ENCODE measurements at places on chromosomes 3 and 15.
A peak's percentile ranks its signal among the peaks of the same experiment; 100 is the strongest.

GRCh38 chr3:134143828-134144401 is 106.7 kb downstream of the RYK start:
- DNase-seq, result no peak

DNA sequence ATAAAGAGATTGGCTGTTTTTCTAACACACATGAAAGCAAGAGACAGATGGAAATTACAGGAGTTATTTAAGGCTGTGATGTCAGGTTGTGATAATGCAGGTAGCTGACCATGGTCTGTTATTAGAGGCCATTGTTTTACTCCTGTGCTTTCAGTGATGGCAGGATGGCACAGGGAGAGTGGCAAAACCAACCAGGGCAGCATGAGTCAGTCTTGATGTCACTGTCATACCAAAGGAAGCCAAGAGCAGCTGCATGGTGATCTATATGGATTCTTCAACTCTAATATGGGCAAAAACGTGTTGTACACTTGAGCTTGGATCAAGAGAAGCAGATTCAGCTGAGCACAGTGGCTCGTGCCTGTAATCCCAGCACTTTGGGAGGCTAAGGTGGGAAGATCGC is 91.8 kb upstream of the LMOD3 start:
- DNase-seq, result no peak

- DNase-seq, result no peak
These were observed 32.2 kb downstream of the DPPA2 start for GRCh38 chr3:109284071-109284470.

GRCh38 chr3:18423401-18424212 is 1.5 kb downstream of the SATB1 start:
- DNase-seq, result peak; percentile 67

- DNase-seq, result no peak
These were observed 120.8 kb upstream of the MCTP2 start for GRCh38 chr15:94110476-94111130.

DNA sequence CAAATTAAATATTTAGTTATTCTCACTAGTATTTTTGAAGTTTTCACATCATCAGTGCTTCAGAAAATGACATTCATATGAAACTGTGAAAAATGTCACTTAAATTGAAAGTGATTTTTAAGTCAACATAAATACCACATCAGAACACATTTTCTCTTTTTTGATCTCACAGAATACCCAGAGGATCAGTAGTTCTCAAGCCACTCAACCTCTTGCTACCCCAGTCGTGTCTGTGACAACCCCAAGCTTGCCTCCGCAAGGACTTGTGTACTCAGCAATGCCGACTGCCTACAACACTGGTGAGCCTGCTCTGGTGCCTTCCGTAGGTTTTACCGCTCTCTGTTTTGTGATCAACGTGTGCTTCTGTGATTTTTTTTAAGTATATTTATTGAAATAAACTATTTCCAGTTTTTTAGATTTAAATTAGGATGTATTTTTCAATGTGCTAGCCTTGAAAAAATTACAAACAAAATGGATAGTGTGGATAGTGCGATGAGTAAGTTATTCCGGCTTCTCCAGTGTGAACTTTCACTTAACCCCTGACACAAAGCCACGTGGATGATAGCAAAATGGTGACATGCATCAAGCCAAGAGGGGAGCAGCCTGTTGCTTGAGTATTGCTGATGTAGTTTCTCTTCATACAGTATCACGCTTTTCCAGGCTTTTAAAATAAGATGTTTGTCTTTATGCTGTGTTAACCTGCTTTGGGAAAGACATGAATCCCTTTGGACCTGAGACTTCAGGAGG is 26.5 kb downstream of the LYSMD4 start:
- DNase-seq, result no peak

- no peak for DNase-seq
These were observed 1.5 kb upstream of the SLC12A8 start for GRCh38 chr3:125213946-125214542.

GRCh38 chr15:65304381-65305149 is at the start of gene RNU5B-1:
RNU5B-1 (plus strand) TSS chr15:65304677.
- peak; percentile 67 for DNase-seq

DNA sequence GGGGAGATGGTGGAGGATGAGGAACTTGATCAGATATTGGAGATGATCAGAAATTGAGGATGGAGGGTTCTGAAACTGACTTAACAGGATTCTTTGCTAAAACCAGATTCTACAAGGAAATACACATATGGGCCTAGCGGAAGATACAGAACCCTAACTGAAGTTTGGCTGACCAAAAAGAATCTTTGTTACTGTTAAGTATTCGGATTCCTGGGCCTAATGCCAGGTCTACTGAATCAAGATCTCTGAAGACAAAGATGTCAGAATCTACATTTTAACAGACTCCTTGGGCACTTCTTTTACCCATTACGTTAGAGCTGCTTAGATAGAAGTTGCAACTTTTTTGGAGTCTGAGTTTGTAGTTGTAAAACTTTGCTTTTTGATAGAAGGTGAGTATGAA is 137.7 kb downstream of the FNDC3B start:
- DNase-seq, result no peak

GRCh38 chr3:165622356-165622755 is 214.9 kb downstream of the BCHE start:
- DNase-seq, result no peak

DNA sequence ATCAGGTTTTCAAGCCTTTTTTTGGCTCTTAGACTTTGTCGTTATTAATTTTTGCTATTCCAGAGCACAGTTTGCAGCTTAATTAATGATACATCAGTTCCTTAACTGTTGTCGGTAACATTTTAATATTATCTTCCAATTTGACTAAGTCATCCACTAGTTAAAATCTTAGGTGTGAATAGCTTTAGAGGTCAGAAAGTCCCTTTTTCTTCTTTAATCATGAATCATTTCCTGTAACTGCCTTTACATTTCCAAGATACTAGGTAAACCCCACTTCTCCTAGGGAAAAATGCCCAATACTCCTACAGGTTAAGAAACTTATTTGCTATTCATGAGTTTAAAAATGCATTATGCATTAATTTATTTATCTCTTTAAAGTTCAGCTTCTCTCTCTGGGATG is 260.9 kb upstream of the CFAP20DC start:
- DNase-seq, result no peak

- no peak for DNase-seq
These were observed 11.2 kb downstream of the STIMATE start for GRCh38 chr3:52886049-52886730.

- DNase-seq, result no peak
These were observed 80.9 kb downstream of the LRRC3B start for GRCh38 chr3:26703519-26703918.

GRCh38 chr15:96412906-96413231 is 82.4 kb downstream of the NR2F2 start:
- DNase-seq, result no peak

- peak; percentile 54 for DNase-seq
These were observed at the start of gene IGSF10 for GRCh38 chr3:151460774-151461450. IGSF10 (minus strand) TSS chr3:151461061; CDS start chr3:151458709, 2,352 bp downstream.

DNA sequence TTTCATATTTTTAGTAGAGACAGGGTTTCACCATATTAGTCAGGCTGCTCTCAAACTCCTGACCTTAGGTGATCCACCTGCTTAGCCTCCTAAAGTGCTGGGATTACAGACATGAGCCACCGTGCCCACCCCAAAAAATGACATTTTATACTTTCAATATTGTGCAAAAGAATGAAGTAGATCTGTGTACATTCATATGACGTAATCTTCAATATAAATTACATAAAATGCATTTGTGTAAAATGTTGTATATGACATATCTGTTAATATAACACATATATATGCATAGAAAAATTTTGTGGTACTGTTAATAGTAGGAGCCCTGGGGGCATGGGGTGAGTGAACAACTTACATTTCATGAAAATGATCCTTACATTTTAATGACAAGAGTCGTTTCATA is 71.7 kb downstream of the RYR3 start:
- DNase-seq, result no peak

DNA sequence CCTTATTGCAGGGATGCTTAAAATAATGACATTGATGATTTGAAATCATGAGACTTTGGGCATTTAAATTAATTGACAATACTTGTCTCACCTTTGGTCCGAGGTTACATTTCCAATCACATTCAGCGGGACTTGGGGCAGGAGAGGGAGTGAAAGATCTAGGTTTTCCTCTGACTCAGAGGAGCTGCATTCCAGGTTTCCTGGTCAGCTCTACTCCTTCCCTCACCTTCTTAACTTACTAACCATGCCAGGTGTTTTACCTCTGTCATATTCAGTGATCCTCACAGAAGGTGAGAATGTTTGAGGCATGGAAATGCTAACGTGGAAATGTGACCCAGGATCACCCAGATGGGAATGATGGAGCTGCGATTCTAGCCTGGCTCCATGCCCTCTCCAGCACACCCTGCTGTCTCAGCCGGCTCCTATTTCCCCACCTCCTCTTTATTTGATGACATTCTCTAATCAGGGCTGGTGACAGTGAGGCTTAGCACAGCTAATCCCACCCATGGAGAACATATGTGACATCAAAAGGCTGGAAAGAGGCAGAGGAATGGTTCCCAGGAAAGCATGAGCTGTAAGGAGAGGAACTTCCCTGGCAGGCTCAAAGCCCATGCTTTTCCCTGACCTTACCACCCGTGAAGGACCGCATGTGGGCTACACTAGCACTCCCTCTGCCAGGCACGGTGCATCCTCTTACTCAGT is 38.7 kb downstream of the THSD4 start:
- DNase-seq, result no peak

DNA sequence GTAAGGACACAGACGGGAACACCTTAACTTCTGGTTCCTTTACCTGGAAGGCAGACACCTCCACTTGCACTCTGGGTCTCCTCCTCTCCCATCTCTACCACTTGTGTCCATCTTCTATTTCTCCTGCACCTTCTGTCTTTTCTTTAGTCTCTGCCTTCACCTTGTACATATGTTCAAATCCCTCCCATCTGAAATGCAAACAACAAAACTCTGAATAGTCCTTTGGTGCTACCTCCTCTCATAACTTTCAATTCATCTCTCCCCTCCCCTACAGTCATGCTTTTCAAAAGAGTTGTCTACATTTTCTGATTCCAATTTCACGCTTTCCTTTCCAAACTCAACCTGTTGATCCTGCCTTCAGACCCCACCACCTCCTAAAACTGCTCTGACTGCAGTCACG is 5.3 kb upstream of the CRABP1 start:
- DNase-seq, result no peak

DNA sequence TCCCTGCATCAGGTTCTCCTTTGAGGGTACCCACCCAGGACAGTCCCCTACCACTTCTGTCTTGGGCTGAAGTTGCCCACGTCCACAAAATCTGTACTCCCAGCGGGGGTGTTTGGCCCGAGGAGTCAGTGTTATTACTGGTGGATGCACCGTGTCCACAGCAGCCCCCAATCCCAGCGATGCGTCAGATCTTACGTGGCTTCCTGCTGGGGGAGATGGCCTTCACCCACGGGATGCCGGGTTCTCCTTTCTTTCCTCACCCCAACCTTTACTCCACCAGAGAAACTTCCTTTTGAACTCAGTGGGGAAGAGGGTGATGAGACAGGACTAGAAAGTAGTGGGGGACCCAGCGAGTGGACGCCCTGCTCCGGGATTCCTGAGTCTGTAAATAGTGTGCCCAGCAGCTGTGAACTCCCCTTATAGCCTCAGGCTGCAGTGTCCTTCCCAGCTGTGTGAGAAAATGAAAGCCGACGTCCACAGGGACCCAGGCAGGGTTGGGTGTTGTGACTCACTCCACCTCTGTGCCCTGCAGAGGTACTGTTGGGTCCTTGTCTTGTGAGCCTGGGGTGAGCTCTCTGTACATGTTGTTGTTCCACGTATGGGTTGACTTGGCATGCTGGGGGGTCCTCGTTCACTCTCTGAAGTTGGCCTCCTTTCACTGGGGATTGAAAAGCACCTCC is 31.5 kb downstream of the CRTAP start:
- DNase-seq, result no peak

GRCh38 chr15:62477929-62478328 is 312.8 kb upstream of the C2CD4B start:
- no peak for DNase-seq

GRCh38 chr15:61687651-61688050 is 372.6 kb downstream of the VPS13C start:
- DNase-seq, result no peak

- no peak for DNase-seq
These were observed 333.8 kb downstream of the EPHB1 start for GRCh38 chr3:135128818-135129217.

DNA sequence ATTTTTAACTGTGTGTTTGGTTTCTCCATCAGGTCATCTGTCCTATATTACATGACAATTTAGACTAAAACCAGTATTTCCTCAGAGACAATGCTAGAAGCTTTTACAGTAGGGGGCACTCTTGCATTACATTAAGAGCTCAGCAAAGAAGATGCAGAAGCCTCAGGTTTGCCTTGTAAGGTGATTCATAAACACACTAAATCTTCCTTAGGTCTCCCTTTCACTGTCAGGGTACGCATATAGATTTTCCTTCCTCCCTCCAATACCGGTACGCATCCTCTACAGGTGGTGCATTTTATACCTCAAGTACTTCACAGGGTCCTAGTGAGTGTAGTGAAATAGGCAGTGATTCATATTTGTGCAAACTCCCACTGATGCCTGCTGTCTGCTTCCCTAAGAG is 46.5 kb downstream of the CD86 start:
- no peak for DNase-seq

GRCh38 chr15:71131601-71132362 is 16.5 kb downstream of the THSD4 start:
- no peak for DNase-seq

DNA sequence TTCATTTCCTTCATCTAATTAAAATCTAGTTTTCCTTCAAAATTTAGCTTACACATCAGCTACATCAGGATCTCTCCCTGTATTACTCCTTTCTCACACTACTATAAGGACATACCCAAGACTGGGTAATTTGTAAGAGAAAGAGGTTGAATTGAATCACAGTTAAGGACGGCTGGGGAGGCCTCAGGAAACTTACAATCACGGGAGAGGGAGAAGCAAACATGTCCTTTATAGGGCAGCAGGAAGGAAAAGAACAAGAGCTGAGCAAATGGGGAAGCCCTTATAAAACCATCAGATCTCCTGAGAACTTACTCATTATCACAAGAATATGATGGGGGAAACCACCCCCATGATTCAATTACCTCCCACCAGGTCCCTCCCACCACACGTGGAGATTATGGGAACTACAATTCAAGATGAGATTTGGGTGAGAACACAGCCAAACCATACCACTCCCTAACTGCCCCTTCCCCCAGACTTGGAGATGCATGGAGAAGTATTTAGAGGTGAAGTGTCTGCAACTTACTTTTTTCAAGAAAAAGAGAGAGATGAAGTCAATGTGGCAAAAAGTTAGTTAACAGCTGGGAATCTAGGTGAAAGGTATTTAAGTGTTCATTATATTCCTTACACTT is 21.3 kb downstream of the PRTG start:
- DNase-seq, result no peak

DNA sequence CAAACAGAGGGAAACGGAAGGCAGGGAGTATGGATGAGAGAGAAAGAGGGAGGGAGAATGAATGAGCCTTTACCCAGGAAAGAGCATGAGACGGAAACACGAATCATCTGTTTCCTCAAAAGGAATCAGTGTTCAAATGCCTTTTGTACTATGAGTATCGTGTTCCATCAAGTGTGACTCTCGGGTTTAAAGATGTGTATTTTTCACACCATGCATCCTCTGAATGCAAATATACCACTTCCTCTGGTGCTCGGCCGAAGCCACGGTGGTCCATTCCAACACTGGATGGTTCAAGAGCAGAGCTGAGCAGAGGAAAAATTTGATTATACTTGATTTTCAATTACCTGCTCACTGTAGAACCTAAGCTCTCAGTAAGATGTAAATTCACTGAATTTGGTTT is 505.1 kb downstream of the MECOM start:
- no peak for DNase-seq

All from Right ventricle myocardium superior (tissue), 1 donor.